Stimulated activated CD8-positive, alpha-beta memory T cell treated with anti-CD3 and anti-CD28 coated beads, Interleukin-4, amount 100 ng/mL, for 24 hours (primary cell): ENCODE measurements at places on chromosomes 4 and X.

- DNase-seq, result no peak
These were observed 86.2 kb downstream of the MTMR1 start for GRCh38 chrX:150779385-150779784.

DNA sequence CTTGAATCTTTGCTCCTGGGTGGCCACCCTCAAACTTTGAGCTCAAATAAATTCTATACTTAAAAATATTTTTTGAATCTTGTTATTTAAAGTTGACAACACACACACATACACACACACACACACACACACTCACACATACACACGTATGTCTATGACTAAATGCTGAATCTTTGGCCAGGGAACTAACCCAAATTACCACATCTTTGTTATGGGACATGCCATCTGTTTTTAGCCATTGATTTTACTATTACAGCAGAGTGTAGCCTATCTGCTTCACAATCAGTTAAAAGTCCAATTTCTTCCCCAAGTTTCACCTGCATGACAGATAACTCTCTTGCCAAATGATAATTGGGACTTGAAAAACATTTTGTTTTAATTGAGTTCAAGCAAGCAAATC, 45.0 kb upstream of the USP46 start:
- no peak for DNase-seq

DNA sequence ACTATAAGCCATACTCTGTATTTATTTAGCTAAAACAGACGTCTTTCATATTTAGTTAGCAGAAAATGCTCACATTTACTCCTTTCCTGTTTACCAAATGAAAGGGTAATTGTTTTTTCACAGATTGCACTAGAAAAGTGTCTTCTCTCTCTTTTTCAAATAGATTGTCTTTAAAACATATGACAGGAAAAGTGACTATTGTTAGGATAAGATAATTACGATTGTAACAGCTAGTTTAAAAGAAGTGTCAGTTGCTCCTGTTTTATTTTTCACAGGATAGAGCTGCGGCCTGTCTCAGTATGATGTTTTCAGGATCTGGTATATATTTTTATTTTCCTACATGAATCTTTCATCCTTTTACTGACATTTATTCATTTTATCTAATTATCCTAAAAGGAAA, 353.5 kb downstream of the FBXO8 start:
- no peak for DNase-seq

- no peak for DNase-seq
These were observed 233.9 kb downstream of the CHIC2 start for GRCh38 chr4:53830511-53830910.
